ENCODE measurements at places on chromosomes 12 and 14. TPM values are rescaled to one million over a fixed set of nuclear protein-coding genes. Genes with fewer than 3 reads are reported as not detected.

PTGER2 gene
- polyA plus RNA-seq = 6.1 TPM

PAPLN gene
- polyA plus RNA-seq = 5.6 TPM

MED6 gene
- polyA plus RNA-seq = 19.7 TPM

B4GALNT1 gene
- polyA plus RNA-seq = 2.7 TPM

SMCO2 gene
- polyA plus RNA-seq = 0.10 TPM

ADCY4 gene
- polyA plus RNA-seq = 28.7 TPM

CEBPE gene
- 0.06 TPM for polyA plus RNA-seq

PACS2 gene
- polyA plus RNA-seq = 67.9 TPM

DNA sequence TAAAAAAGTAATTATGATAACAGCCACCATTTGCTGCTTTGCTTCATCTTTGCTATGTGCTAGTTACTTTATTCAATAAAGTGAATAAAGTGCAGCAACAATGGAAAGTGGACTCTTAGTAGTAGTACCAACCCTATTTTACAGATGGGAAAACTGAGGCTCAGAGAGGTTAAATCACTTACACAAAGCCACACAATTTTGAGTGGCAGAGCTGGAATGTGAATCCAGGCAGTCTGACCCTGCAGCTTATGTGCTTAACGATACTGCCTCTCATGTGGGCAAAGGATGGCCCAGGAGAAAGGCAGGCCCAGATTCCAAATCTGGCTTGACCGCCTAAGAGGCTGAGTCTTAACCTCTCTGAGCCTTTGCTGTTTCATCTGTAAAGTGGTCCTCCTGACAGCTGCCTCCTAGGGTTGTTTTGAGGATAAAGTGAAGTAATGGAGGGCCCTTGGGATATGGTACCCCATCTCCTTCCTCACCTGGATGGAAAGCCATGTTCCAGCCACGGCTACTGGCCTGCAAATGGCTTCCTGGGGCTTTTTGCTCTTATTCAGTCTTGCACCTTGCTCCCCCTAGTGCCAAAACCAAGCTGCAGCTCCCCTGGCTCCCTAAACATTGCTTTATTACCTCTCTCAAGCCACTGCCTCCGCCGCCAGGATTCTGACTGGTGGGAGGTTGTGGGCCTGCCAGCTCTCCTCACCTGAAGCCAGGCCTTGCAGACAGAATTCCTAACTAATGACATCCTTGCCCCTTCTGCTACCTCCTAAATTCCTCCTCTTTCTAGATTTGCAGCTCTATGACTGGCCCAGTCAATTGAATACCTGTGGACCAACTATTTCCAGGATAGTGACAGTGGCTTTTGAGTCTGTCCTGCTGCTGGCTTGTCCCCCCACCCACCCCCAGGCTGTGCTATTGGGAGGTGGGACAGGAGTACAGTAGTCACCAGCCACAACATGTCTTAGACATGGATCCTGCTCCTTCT lies 283.3 kb upstream of the PWP1 start:
- DNase-seq = no peak

DNA sequence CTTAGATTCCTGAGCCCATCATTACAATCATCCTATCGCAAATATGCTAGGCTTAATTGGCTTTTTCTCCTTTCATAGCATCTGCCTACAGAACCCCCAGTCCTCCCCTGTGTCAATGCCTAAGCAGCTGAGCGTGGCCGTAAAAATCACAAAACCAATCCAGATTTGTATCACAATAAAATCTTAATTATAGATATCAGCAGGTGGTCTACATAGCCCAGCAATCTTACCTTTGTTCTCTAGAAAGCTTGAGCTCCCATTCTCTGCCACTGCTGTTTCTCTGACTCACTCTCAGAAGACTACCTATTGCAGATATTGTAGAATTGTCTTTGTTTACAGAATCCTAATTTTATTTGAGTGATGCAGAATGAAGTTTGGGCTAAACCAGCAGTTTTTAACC lies 37.9 kb upstream of the PPM1A start:
- DNase-seq = no peak

DNA sequence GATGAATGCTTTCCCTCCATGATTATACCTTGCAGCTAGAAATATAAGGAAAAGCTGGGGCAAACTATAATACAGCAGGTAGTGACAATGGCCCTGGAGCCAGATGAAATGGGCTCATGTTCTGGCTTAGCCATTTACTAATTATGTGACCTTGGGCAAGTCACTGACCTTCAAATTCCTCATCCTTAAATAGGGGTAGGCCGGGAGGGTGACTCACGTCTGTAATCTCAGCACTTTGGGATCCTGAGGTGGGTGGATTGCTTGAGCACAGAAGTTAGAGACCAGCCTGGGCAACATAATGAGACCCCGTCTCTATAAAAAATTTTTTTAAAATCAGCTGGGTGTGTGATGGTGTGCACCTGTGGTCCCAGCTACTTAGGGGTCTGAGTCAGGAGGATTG lies 155.4 kb downstream of the C12orf75 start:
- DNase-seq = no peak

DNA sequence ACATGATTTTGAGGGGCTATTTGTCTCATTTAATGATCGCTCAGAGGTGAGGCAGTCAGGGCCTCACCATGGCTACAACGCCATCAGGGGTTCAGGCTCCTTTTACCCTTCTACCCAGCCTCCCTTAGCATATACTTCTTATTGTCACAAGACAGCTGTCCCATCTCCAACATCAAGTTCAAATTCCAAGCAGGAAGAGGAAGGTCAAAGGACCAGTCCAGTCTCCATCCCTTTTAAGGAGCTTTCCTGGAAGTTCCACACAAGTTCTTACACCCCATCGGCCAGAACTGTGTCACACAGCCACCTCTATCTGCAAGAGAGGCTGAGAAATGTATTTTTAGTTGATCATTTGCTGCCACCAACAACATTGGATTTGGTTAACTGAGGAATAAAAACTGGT lies 8.3 kb upstream of the TMEM106C start:
- no peak for DNase-seq

DNA sequence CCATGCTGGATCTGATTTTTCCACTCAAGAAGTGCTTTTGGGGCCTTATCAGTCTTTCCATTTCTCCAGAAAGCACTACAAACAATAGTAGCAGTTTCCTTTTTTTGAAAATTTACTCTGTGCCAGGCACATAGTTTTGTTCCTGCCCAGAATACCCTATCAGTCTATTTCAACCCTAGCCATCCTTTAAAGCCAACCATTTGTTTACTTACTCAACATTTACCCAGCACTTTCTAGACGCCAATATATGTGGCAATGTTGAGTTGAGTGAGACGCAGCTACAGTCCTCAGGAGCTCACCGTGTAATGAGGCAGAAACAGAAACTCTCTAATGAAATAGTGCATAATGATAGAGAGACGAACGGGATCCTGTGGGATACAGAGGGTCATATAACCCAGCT lies 32.9 kb upstream of the CHST11 start:
- no peak for DNase-seq

GRCh38 chr12:50201987-50202521 lies 34.9 kb upstream of the CERS5 start:
- DNase-seq = no peak

DNA sequence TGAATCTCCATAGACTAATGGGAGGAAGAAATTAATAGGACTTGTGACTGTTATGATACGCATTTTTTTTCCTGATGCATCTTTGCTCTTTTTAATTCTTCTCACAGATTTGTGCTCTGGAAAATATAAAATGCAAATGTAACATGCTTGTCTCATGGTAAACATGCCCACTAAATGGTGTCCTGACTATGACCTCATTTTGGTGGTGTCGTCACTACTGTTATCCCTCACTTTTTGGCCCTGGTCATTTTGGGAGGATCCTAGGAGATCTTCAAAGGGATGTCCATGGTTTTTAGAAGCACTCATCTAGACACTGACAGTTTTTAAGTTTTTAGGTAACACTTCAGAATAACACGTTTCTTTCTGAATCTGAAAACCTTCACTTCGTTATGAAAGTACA lies 790.8 kb upstream of the FBXO33 start:
- no peak for DNase-seq

DNA sequence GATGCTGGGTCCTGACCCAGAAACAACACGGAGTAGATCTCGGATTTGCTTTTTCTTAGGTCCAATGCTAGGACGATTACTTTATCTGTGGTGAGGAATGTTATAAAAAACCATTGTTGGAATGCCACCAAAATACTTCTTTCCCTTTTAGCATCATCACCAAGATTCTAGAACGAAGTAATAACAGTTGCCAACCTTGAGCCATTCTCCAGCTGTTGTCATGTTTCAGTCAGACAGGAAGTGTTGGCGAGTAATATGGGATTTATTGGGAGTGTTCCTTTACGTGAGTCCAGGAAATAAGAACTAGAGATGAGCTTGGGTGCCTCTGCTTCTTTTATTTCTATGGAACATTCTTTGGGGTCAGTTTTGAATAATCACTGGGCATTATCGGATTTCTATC lies 892.9 kb downstream of the DIO2 start:
- no peak for DNase-seq

GRCh38 chr12:40689576-40689975 lies 2.7 kb upstream of the CNTN1 start:
- DNase-seq = no peak

DNA sequence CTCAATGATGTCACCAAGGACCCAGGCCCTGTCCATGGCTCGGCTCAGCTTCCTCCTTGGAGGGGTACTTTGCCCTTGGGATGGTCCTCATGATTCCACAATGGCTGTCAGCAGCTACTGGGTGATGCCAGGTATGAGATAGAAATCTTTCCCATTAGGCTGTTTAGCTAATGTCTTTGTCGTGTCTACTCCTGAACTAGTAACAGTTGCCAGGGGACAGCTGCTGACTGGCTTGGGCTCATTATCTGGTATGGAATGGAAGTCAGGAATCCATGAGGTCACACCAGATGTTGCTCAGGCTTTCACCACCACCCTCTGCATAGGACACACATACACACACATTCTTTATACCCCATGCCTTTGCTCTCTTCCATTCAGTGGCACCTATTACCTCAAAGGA lies 9.2 kb downstream of the PRPH start:
- DNase-seq = no peak

- DNase-seq = no peak
These were observed 69.1 kb downstream of the TMEM260 start for GRCh38 chr14:56648508-56649301.

DNA sequence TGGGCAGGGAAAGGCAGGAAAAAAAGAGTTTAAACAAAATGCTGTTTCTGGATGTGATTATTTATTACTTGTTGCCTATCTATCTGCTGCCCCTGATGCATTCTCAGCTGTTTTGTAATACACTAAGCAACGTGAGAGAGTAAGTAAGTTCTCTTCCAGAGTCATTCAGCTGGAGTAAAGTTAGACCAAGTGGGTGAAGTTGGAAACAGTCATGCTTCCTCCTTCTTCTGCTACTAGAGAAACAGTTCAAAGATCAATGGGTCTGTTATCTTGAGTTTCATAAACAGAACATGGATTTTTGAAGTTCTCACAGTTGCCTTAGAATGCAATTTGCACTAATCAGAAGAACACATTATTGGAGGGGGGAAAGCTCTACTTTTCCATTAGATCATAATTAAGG lies 279.3 kb downstream of the EGLN3 start:
- DNase-seq = no peak

DNA sequence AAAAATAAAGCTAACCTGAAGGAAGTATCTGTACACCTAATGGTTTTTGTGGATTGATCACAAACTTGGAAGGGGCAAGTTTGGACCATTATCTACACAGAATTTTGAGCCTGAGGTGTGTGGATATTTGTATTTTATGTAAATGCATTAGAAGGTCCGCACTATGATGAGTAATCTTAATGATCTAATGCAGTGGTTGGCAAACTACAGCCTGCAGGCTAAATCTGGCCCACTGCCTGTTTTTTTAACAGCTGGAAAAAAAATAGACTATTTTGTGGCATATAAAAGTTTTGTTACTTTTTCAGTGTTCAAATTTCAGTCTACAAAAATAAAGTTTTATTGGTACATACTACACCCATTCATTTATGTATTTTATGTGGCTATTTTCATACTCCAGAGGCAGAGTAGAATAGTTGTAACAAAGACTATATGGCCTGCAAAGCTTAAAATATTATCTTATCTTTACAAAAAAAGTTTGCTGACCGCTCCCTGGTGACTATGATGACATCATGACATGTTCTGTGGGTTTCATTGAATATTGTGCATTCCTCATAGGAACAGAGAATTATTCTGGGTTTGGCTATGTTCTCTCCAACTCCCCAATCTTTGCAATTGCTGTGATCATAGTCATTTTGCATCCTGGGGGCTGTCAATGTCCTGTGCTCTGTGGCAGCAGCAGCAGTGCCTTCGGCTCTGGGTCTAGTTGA lies 962.6 kb upstream of the FBXO33 start:
- no peak for DNase-seq

DNA sequence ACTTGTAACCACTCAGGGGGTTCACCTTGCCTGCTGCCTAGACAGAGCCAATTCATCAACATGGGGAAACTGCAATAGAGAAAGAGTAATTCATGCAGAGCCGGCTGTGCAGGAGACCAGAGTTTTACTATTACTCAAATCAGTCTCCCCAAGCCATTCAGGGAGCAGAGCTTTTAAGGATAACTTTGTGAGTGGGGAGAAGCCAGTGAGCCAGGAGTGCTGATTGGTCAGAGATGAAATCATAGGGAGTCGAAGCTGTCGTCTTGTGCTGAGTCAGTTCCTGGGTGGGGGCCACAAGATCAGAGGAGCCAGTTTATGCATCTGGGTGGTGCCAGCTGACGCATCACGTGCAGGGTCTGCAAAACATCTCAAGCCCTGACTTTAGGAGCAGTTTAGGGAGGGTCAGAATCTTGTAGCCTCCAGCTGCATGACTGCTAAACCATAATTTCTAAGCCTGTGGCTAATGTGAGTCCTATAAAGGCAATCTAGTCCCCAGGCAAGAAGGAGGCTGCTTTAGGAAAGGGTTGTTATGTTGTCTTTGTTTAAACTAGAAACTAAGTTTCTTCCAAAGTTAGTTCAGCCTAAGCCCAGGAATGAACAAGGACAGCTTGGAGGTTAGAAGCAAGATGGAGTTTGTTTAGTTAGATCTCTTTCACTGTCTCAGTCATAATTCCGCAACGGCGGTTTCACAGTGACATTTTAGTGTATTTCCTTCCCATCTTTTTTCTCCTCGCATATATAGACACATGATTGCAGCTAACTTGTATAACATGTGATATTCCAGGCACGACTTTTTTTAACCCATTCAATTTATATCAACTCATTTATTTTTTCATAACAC lies 68.9 kb upstream of the NCOR2 start:
- DNase-seq = no peak

DNA sequence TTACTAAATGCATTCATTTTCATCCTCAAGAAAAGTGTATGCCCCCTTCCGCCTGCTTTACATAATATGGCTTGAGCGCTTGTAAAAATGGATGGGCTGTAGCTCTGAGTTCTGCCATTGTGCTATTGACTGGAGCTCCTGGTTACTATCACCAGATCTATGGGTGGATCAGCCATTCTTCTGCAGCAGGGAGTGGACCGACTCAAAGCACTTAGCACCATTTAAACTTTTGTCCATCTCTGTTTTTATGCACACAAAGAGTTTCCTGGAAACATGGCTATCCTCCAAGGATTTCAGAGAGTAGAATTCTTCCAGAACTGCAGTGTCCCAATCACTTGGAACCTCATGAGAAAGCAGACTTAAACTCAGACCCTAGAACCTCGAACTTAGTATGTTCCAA lies 4.5 kb upstream of the NUMB start:
- DNase-seq = no peak
